ENCODE measurements at places on chromosomes 3 and 15. TPM values are rescaled to one million over a fixed set of nuclear protein-coding genes. Genes with fewer than 3 reads are reported as not detected.

DNA sequence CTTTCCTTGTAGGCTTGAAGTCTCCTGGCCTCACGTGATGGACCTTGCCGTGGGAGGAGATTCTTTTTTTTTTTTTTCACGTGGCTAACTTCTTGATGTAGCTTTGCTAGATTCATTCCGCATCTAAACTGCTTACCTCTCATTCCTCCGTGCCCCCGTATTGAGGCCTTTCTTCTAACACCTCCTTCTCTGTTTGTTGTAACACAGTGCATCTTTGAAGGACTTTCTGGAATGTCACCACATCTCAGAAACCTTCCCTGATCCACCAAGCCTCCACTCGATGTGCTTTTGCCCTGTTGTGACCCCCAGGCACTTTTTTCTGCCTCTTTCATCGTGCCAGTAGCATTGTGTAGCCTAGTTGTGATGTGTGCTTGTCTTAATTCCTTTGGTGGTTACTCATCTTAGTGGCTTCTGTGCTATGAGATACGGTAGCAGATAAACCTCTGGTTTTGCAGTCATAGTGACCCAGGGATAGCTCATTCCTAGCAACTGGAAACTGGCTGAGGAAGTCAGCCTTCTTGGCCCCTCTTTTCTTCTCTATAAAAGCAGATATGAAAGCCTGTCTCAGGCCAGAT is 1.6 kb upstream of the BNC1 start:
- H3K27ac ChIP-seq = no peak overlapping the region
- H3K4me3 ChIP-seq = peak overlapping the region; percentile 47
- no peaks in the 10 kb centered on the region for H3K4me1 ChIP-seq
- H3K36me3 ChIP-seq = no peaks in the 10 kb centered on the region
- no peaks in the 10 kb centered on the region for H3K27me3 ChIP-seq
- no peak for DNase-seq

DNA sequence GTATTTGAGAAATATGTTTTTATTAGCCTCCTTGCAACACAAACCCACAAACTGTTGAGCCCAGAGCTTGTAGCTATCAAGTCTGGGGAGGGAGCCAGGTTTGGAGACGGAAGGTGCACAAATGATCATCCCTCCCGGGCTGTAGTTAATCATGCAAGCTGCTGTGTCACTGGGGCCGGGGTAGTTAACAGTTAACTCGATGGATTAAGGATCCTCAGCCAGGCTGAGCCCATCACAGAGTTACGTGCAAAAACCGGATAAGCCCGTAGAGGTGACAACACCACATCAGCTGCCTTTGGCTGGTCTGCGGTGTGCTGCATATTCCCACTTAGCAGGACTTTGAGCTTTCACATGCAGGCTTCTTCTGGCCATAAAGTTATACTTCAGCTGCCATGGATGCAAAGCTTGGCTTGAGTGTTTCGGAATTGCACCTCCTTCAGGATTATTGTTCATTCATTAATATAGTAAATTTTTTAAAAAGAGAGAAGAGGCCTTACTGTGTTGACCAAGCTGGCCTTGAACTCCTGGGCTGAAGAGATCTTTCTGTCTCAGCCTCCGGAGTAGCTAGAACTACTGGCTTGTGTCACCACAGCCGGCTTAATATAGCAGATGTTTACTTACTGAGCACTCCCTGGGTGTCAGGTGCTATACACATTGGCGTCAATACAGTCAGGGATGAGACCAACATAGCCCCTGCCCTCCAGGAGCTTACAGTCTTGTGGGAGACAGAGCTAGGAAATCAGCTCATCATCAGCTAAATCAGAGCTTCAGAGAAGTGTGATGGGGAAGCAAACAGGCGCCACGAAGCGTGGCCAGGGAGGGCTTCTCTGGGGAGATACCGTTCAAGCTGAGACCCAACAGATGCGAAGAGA is 226.8 kb upstream of the BHLHE40 start:
- H3K4me3 ChIP-seq = no peak overlapping the region
- no peaks in the 10 kb centered on the region for H3K27me3 ChIP-seq
- no peak overlapping the region for H3K27ac ChIP-seq
- H3K4me1 ChIP-seq = peaks cover 23% of the 10 kb centered on the region
- DNase-seq = peak; percentile 36

GRCh38 chr15:92801774-92802464 is 98.2 kb upstream of the CHD2 start:
- DNase-seq = no peak
- H3K4me3 ChIP-seq = no peak overlapping the region
- H3K27me3 ChIP-seq = no peaks in the 10 kb centered on the region
- no peaks in the 10 kb centered on the region for H3K36me3 ChIP-seq
- peak overlapping the region; percentile 32 for H3K27ac ChIP-seq
- H3K4me1 ChIP-seq = no peaks in the 10 kb centered on the region

DNA sequence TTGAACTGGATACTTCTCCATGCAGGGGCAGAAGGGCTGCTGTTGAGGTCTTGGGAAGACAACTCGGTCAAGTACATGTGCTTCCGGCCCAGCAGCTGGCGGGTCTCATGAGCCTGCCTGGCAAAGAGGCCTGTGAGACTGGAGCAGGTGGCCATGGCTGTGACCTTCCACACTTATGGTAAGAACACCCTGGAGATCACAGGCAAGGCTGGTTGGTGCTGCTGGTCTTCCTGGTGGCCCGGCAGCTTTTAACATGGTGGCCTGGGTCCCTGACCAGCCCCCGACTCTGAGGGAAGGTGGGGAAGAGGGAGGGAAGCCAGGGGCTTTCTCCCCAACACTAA is 15.4 kb downstream of the CHRD start:
- H3K27me3 ChIP-seq = no peaks in the 10 kb centered on the region
- no peaks in the 10 kb centered on the region for H3K4me1 ChIP-seq
- DNase-seq = no peak

- H3K4me3 ChIP-seq = no peak overlapping the region
- DNase-seq = no peak
- no peaks in the 10 kb centered on the region for H3K36me3 ChIP-seq
Observed at GRCh38 chr15:61974118-61974517, 86.1 kb downstream of the VPS13C start.

DNA sequence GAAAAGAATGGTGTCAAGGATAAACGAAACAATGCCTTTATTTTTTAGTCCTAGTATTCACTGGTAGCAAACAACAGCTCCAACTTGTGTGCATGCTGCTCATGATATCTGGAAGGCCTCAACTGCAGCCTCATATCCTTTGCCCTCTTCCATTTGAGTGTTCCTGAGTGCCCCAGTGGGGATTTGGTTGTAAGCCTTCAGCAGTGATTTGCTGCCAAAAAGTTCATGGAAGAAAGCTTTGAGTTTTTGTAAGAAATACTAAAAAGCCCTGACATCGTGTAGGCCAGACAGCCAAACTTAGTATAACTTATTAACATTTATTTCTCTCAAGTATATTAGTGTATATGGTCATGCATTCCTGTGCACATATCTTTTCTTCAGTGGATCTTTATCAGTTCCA is 30.0 kb downstream of the MFSD1 start:
- H3K36me3 ChIP-seq = no peaks in the 10 kb centered on the region
- no peaks in the 10 kb centered on the region for H3K4me1 ChIP-seq
- no peak for DNase-seq
- no peak overlapping the region for H3K4me3 ChIP-seq
- H3K27ac ChIP-seq = no peak overlapping the region

DNA sequence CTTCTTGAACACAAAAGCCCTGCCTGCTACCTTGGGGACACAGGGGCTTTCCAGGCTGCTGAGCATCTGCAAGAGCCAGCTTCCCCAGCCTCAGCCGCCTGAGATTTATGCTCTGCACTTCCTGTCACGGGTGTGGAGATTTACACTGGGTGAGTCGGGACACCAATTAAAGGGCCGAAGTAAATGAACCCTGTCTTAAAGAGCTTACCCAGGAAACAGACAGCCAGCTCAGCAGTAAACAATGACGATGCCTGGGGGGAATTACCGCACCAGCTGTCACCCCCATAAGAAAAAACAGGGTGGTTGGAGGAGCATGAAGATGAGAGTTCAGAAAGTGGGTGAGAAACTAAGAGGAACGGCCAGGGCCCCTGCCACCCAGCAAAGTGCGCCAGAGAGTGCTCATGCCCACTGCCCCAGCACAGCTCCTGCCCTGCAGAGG is 37.5 kb upstream of the IQSEC1 start:
- H3K4me3 ChIP-seq = no peak overlapping the region
- H3K27me3 ChIP-seq = no peaks in the 10 kb centered on the region
- H3K36me3 ChIP-seq = no peaks in the 10 kb centered on the region
- no peak for DNase-seq

CA12 gene
- total RNA-seq = 0.68 TPM

DMXL2 gene
- total RNA-seq = 81.3 TPM

Measured in testis (tissue), 5 donors.